ENCODE measurements at places on chromosomes 16 and 17.

DNA sequence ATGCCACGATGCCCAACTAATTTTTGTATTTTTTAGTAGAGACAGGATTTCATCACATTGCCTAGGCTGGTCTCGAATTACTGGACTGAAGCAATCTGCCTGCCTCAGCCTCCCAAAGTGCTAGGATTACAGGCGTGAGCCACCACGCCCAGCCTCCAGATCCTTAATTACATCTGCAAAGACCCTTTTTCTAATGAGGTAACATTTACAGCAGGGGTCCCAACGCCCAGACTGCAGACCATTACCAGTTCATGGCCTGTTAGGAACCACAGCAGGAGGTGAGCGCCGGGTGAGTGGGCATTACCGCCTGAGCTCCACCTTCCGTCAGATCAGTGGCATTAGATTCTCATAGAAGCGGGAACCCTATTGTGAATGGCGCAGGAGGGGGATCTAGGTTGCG, 4.0 kb upstream of the RAB11FIP4 start:
- DNase-seq, result no peak

DNA sequence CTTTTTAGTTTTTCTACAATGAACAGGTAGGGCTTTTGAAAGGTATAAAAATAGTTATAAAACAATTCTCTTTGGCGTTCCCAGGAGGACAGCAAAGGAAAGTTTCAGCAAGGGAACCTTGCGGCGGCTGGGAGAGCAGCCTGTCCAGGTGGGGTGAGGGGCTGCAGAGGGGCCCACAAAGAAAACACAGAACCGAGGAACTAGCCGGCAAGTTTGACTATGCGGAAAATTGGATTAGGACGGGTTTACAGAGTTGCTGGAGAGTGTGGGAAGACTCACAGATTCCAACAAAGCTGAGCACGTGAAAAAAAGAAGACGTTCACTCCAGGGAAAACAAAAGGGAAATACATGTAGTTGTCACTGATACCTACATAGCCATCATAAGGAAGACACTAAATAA, 40.2 kb upstream of the METTL16 start:
- no peak for DNase-seq

GRCh38 chr16:53803998-53804397, 100.0 kb downstream of the FTO start:
- no peak for DNase-seq

GRCh38 chr17:9023392-9024218, 2.3 kb downstream of the NTN1 start:
- no peak for DNase-seq

DNA sequence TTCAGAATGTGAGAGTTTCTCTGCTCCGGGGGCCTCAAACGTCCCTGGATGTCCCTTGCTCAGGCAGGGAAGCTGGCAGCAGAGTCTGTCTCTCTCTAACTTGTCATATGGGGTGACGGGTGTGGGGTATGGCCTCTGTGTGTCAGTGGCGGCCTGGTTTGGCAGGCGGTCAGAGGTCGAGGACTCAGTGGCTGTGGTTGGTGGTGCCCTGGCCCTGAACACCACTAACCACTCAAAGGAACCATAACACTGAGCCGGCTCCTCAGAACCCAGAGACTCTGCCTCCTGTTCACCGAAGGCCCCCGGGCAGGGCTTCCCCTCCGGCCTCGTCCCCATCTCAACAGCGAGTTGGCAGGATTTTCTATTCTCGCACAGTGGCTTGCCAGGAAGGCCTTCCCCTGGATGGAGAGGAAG, 677 bp downstream of the P2RX1 start:
- no peak for DNase-seq

DNA sequence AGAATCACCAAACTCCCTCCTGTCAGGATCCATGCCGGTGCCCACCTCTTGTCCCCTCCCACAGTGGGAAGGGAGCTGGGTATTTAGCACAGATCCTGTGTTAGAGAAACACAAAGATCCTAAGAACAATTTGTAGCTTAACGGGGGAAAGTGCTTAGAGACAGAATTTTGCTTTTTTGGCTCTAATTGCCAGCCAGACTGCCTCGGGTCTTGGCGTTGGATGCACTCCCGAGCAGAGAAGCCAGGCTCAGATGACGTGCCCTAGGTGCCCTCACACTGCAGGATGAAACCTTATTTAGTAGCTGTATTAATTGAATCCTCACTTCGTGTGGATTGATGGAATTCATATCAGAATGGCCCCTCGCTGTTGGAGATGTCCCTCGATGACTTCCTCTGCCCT, 22.5 kb upstream of the MAF start:
- DNase-seq, result no peak

- no peak for DNase-seq
Observed at GRCh38 chr17:21089933-21090901, 36.5 kb upstream of the DHRS7B start.

DNA sequence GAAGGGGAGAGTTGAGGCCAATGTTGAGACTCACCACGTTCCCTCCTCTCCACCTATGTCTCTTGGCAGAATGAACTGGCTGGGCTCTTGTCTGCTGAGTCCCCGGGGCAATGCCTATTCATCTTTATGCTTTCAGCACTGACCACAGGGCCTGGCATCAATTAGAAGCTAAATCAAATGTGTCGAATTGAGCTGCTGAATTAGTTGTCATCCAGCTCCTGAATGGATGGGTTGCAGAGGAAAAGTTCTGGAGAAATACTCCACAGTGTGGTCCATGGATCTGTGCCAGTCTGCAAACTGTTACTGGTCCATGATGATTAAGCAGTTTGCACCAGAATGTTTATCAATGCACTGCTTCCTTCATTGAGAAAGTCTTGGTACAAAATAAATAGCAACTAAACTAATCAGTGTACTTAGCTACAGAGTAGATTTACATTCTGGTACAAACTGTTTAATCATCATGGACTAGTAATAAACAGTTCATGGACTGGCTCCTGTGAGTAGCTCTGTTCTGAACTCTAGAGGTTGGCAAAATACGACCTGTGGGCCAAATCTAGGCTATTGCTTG, 4.6 kb downstream of the CNGB1 start:
- no peak for DNase-seq

DNA sequence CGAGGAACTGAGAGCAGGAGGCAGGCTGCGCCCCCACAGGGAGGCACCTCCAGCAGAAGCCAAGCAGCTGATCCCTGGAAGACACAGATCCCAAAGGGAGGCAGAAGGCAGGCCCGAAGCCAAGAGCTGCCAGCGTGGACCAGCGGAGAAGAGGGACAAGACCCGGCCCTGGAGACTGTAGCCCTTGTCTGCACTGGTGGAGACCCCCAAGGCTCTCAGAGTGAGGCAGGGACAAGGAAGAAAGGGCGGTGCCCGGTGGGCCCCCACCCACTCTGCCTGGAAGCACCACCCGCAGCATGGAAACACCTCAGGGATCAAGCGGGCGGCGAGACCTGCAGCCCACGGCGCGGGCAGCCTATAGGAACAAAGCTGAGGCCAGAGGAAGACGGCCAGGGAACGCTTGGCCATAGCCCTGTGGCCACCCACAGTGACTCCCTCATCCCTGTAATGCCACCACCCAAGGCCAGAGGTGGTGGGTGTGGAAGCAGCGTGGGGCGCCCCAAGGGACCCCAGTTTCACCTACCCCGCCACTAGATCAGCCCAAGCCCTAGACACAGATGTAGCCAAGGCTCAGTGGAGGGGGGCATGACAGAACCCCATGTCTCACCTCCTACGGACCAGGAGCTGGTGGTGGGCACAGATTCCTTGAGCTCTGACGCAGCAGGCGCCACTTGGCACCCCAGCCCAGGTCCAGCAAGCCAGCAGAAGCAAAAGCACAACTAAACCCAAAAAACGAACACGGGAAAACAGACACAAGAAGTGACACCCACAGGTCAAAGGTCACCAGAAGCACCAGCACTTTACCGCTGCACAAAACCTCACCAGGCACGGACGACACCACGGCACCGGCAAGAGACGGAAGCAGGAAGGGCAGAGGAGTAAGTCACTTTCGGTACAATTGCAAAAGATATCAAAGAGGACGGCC, 2.9 kb upstream of the SIRT7 start:
- DNase-seq, result no peak

DNA sequence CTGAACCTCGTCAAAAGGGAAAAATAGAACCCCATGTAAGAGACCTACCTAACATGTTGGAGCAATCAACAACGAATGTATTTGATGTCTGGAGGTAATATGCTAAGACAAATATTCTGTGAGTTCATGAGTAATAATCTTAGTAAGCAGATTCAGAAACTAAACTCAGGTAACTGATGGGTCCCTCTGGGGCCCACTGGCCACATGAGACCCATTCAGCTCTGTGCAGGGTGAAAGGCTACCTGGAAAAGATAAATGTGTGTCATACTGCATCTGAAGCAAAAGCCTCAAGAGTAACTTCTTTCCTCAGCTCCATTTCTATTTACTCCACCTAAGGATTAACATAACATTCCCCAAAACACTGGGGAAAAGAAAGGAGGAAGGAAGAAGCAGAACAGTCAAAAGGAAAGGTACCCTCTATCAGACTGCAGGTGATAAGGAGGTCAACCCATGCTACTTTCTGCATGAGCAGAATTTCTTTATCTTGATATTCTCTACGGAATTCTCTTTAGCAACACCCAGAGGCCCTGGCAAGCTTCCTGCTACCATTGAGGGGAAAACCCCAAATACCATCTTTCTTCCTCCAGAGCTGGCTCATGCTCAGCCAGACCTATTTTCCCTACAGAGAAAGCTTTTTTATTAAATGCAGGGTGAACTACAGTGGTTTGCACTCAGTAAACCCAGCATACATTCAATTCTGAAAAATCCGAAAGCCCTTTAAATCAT, 37.7 kb upstream of the ABCA6 start:
- no peak for DNase-seq

DNA sequence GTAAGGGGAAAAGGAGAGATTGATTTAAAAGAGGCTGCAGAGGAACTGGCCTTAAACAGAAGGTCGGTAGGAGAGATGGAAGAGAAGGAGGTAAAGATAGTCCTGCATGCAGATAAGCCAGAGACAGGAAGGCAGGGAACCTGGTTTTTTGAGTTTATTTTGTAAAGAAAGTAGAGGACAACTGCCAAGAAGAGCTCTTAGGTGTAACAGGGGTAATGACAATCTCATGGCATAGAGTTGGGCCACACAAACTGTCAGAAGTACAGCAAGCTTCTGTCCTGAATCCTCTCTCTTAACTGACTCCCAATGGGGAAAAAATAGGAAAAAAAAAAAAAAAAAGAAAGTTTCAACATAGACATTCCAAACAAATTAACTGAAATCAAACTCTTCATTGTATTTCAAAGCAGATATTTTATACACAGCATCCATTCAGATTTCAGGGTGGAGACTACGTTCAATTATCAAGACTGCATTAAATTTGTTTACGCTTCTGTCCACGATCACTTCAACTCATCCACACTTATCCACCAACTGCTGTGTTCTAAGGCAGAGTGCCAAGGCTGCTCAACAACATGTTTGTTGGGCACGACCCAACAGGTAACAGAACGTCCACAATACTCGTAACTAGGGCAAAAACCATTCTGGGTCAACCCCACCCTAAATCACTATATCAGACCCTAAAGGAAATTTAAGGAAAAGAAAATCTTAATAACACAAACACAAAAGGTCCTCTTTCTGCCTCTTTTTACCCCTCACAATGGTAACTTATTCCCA, 34.9 kb downstream of the USP31 start:
- no peak for DNase-seq

DNA sequence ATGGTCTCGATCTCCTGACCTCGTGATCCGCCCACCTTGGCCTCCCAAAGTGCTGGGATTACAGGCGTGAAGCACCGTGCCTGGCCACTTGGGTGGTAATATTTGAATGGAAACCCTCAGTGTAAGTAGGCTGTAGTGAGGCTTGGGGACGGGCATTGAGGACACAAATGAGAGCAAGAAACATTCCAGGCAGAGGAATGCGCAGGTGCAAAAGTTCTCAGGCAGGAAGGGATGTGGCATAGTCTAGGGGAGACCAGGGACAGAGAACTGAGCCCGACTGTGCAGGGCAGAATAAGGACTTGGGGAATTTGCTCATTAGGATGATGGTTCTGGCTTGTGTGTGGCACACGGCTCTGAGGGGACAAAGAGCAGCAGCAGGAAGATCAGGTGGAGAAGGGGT, 54.8 kb downstream of the GRB2 start:
- no peak for DNase-seq

GRCh38 chr17:43636426-43636825, 25.3 kb downstream of the MEOX1 start:
- no peak for DNase-seq

DNA sequence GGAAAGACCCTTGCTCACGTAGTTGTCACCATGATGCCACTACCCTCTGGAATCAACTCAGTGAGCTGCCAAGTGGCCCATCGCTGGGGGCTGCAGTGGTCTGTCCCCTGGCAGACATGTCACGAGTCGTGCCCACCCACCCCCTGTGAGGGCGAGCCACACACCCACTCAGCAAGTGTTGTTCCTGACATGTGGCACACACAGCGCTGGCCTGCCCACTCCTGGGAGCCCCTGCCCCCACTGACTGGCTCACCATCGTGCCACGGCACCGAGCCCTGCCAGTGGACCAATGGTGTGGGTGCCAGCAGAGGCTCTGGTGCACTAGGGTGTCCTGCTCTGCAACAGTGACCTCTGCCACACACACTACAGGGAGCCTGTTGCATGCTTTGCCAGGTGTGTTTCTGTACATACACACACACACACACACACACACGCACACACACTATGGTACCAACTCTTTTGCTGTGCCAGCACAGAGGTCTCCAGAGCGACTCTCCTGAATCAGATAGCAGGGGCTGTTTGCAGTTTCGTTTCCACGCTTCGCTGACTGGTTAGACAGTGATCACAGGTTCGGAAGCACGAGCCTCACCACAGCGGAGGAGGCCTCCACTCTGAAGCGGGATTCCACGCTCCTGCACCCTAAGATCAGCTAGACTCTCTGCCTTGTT, 7.7 kb downstream of the RTN4RL1 start:
- no peak for DNase-seq

GRCh38 chr17:12789075-12789480, 220 bp upstream of the ARHGAP44 start:
- DNase-seq, result no peak

DNA sequence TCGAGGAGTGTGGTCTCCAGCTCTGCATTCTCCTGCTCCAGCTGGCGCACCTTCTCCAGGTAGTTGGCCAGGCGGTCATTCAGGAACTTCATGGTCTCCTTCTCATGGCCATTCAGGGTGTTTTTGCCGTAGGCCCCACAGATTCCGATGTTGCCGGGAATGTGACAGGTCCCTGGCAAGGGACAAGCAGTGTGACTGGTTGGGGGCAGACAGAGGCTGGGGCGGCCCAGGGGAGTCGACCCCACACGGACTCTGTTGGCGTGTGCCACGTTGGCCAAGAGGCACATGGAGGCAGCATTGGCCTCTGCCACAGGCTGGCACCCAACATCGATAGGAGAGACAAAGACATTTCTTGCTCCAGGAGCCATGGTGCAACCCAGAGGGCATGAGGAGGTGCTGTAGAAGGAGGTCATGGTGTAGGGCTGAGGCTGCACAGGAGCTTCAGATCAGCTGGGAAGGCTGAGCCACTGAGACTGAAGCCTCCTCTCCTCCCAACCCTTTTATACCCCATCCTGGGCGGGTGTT, at the start of gene KRT37:
Gene KRT37, minus strand, starts transcription at position 475 of the 525 bp plus-strand sequence. Its CDS starts 62 bp downstream, at position 413.
- DNase-seq, result no peak

DNA sequence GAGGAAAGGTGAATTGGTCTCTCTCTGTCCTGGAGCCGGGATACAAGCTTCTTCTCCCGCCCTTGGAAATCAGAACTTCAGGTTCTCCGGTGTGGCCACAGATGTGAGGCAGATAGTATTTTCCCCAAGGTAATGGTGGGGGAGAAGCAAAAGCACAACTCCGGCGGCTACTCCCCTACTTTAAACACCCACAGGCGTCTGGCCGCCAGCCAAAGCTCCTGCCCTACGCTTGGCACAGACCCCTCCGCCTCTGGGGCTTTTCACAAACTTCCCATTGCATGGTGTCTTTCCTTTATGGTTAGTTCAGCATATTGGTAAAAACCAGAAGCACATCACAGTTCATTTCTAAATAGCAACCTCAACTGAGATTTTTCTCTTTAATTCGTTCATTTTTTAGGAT, 39.4 kb upstream of the B4GALNT2 start:
- DNase-seq, result no peak
